ENCODE measurements at places on chromosomes 7 and 10.

- no peak for DNase-seq
Measured at GRCh38 chr10:75335983-75336382, 65.6 kb downstream of the ZNF503 start.

- no peak for DNase-seq
Measured at GRCh38 chr10:129955601-129956285, 8.3 kb downstream of the EBF3 start.

DNA sequence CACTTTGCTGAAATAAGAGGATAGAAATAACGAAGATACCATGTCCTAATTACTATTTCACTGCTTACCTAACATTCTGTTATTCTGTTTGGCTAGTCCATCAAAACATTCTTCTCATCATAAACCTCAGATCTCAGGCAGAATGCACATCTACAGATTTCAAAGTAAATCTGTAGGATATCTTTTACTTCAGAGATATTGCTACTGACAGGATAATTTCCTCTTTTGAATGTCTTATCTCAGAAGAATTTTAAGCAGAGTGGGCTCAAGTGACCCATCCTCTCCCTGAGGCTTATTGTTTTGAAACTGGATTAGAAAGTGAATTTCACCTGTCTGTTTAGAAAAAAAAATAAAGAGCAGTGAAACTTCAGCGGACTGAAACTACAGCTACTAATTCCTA is 83.6 kb downstream of the SEMA3C start:
- no peak for DNase-seq

- no peak for DNase-seq
Measured at GRCh38 chr7:25381818-25382589, 153.7 kb upstream of the NPVF start.

DNA sequence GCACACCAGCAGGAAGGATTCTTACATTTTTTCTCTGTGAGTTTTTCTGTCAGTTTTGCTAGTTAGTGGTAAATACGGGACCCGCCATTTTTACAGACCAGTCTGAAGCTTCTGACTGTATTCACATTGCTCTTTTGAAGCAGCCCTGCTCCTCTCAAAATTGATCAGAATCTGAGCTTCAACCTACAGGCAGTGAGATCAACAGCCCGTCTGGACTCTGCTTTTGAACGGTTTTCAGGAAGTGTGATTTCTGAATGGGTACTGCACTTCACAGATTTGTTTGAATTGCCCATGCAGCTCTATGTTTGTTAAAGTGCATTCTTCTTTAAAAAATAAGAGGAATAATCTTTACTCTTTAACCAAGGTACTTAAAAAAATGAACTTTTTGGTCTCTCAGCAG is 8.9 kb downstream of the PURB start:
- no peak for DNase-seq

All from amygdala (tissue), 56 donors.